ENCODE measurements at places on chromosomes 3 and 15.

- DNase-seq: no peak
Measured at GRCh38 chr3:33578325-33579177, 138.3 kb upstream of the UBP1 start.

DNA sequence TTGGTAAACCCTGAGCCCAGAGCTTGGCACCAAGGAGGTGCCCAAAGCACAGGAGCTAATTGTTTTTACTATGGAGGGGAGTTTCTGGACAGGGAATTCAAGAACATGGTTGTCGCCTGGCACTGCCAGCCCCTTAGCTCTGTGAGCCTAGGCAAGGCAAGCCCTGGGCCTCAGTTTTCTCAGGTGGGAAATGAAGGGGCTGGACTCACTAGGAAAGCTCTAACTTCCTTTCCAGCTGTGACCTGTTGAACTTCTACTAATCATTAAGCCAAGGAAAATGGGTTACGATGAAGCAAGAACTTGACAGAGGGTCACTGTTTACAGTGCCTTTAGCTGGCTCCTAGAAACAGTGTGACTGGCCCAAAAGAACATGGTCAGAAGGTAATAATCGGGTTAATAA is 277.2 kb downstream of the SHQ1 start:
- no peak for DNase-seq

DNA sequence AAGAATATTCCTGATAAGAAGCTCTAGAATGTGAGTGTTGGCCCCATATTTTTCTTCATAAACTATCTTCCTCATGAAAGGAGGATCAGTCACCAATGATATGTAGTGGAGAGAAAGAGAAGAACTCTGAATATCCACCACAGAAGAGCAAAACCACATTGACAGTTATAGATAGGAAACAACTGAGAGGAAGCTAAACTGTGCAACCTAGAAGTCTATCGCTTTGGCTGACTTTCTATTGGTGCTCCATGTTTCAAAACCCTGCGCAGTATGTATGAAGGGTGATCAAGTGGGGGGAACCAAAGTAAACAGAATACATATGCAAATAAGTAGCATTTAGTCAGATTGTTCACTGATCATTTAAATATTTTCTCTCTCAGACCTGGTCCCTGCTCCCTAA is 41.0 kb upstream of the ZNF280D start:
- no peak for DNase-seq

DNA sequence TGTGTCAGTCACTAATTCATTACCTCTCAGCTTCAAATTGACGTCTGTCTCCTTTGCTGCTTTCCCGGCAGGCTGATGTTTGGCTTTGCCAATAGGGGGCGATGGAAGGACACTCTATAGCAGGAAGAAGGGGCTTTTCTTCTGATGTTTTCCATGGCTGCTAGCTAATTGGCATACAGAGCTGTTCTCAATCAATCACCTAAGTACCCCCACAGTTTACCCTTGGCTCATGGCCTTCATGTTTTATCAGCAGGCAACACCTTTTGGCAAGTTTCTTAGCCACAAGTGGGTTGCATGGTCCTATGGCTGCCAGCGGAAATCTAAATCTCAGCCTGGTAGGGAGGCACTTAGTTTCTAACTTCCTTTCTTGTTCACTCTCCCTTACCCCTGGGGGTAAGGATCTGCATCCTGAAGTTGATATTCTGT is 45.0 kb downstream of the ESYT3 start:
- no peak for DNase-seq

DNA sequence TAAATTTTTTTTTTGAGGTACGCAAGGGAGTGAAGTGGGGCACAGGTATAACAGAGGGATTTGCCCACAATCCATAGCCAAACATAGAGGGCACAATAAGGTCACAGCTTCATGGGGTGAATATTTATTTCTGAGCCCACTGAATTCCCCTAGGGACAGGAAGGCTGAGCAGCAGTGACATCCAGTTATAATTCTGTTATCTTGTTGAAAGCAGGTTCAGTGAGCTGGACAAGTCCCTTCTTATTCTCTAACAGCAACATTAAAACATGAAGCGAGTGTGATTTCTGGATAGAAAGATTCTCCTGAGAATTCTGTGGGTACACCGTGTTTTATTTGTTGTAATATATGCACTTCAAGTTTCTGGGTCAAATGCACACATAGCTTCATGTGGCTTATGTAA is 538.2 kb downstream of the NAALADL2 start:
- DNase-seq: no peak

DNA sequence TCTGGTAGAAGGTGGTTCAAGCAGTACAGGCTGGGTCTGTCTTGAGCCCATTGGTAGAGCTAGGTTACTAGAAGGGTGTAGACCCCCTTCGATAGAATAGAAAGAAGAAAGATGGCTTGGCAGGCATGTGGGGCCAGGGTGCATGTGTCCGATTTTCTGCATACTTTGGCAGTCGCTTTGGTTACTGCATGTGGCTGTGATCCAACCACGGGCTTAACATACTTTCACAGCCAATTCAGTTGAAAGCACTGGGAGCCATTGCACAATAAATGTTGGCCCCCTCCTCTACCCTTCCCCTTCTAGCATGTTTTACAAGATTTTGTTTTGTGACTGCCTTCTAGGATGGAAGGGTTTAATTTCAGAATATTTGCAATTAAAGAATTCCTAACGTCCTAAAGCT is 7.2 kb downstream of the ARID3B start:
- no peak for DNase-seq

Data from stimulated activated CD4-positive, alpha-beta T cell treated with anti-CD3 and anti-CD28 coated beads, TNF-alpha, amount 100 ng/mL, for 48 hours (primary cell).